ENCODE measurements at places on chromosomes 3 and 15.
A peak's percentile ranks its signal among the peaks of the same experiment; 100 is the strongest.

- no peak for DNase-seq
These were observed 145.7 kb downstream of the PLCL2 start for GRCh38 chr3:17030438-17030837.

GRCh38 chr15:35312344-35312743, 227.2 kb upstream of the NANOGP8 start:
- peak; percentile 37 for DNase-seq

- DNase-seq = peak; percentile 49
These were observed 422.7 kb upstream of the TPRG1 start for GRCh38 chr3:188749010-188749617.

DNA sequence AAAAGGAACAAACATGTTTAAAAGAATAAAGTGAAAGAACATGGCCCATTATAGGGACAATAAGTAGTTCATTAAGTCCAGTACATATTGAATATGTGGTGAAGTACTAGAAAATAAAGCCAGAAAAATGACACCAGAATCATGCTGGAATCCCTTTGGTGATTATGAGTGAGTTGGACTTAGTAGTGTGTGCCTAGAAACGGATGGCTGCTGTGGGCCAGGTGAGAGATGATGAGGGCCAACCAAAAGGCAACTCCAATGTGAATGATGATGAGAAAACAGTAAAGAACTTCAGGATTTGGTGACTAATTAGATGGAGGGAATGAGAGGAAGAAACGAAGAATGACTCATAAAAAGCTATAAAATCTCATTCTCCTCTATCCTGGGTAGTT, 3.3 kb downstream of the CRYGS start:
- no peak for DNase-seq

- no peak for DNase-seq
These were observed 8.0 kb downstream of the KAT2B start for GRCh38 chr3:20047976-20048883.
